ENCODE measurements at places on chromosomes 11 and 22. TPM values are rescaled to one million over a fixed set of nuclear protein-coding genes. Genes with fewer than 3 reads are reported as not detected.

Gene HTR3A
- not detected for total RNA-seq

DNA sequence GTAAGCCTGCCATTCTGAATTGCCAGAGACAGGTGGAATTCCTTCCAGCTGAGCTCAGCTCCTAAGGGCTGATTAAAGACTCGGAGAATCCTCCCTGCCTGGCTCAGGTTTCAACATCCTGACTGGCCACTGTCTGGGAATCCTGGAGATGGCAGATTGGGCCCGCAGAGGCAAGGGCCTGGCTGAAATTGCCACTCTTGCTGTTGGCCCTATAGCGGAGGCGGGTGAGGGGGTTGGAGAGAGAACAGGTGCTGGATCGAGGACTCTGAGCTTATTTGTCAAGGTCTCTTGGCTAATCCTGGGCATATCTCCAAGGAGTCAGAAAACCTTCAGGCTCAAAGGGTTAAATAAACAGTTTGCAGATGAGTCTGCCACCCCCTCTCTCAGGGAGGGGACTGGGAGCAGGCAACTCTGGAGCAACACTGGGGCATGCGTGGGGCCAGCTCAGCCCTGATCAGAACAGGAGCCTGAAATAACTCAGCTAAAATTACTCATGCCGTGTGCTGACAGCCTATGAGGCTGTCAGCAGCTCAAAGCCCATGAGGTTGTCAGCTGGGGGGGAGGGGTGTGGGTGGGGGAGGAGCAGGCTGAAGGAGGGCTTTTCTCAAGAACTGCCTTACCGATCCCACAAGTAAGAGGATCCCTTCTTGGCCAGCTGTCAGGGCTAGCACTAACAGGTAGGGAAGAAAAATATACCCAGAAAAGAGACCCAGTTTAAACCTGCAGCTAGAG, 14.7 kb upstream of the MFRP start:
- peak; percentile 71 for DNase-seq

- DNase-seq = no peak
These were observed 14.0 kb downstream of the RGL4 start for GRCh38 chr22:23704829-23705228.

GRCh38 chr11:133974836-133975487, 18.2 kb upstream of the IGSF9B start:
- DNase-seq = no peak

DNA sequence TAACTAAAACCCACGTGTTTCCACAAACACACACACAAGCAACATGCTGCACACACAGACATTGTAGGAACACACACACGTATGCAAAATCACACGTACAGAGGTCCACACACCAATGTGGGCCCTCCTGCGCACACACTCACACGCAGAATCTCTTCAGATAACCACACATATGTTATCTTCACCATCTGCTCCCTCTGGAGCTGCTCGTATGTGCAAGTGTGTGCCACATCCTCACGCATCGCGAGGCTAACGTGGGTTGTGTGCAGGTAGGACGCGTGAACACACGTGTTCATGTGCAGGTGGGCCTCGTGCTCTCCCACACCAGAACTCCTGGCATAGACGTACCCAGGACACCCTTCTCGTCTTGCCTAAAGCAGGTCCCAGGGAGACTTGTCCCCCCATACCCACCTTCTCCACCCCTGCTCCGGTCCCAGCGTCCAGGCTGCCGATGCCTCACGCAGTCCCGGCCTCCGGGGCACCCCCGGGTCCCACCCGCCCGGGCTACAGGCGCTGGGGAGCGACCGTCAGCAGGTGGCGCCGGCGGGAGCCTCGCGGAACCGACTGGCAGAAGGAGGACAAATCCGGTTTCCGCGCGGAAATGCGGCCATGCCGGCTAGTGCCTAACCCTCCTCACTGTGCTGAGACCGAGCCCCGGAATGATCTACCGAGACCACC, 10.3 kb upstream of the IGSF9B start:
- no peak for DNase-seq

Measured in A172 (cell line).